ENCODE measurements at places on chromosomes 13 and 19.

DNA sequence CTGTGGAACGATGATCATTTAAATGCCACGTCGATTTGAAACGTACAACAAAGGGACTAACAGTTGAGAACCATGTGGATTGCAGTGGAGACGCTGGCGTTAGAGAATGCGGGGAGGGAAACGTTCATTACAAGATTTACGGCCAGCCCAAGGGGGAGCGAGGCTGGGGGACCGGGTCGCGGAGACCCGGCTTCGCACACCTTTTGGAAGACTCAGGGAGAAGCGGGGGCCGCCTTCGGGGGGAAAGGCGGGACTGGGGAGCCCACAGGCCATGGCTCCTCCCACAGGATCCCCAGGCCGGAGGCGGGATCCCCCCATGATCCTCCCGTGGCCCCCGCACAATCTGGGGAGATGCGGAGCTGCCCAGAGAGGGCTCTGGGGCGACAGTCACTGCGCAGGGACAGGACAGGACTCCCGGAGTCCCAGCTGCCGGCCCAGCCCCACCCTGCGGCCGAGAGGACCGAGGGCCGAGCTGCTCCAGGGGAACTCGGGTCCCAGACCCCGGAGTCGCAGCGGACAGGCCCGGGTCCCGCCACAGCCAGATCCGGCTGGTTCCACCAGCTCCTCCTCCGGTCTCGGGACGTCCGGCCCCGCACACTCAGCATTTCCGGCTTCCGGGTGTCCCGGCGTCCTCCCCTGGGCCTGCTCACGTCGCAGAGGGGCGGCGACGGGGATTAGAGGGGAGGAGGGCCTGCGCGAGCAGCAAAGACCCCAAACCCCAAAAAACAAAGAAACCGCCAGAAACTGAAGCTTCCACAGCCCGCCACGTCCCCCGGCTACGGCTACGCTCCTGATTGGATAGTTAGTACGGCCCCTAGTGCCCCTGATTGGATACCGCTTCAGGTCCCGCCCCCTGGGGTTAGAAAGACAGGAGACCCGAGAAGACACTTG is 21.1 kb upstream of the OR10H1 start:
- DNase-seq = peak; percentile 95

GRCh38 chr13:113573065-113573464 is 11.5 kb upstream of the TFDP1 start:
- DNase-seq = no peak

- no peak for DNase-seq
Observed at GRCh38 chr13:107675847-107676550, 539.3 kb downstream of the LIG4 start.

DNA sequence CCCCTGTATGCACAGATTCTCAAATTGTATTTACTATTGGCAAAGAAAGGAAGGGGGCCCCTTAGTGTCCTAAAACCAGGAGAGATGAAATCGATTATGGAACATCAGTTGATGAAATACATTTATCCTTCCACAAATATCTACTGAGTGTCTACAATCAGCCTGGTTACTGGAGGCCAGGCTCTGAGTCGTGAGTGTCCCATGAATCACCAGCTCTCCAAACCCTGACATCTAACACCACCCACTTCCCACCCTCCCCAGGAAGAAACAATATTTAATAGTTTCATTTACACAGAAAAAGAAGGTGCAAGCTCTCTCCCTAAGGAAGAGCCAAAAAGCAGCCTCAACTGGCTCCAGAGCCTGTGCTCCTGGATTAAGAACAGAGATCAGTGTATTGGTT is 25.2 kb downstream of the KCTD15 start:
- no peak for DNase-seq

DNA sequence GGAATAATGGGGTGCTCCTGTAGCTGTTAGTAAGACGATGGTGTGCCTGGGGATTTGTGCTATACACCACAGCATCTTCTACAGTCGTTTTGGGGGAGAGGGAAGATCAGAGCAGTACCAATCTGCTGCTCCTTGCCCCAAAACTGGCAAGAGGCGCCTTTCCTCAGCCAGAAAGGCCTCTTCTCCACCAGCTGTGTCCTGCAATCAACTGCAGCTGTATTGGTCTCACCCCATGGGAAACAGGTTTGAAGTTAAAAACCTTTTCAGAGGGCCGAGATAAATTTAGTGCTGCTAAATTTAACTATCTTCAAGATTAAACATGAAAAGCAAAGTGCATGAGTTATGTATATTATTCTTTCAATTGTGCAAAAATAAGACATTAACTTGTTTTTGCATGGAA is 1.2 kb upstream of the RNASEH2B start:
- DNase-seq = no peak

DNA sequence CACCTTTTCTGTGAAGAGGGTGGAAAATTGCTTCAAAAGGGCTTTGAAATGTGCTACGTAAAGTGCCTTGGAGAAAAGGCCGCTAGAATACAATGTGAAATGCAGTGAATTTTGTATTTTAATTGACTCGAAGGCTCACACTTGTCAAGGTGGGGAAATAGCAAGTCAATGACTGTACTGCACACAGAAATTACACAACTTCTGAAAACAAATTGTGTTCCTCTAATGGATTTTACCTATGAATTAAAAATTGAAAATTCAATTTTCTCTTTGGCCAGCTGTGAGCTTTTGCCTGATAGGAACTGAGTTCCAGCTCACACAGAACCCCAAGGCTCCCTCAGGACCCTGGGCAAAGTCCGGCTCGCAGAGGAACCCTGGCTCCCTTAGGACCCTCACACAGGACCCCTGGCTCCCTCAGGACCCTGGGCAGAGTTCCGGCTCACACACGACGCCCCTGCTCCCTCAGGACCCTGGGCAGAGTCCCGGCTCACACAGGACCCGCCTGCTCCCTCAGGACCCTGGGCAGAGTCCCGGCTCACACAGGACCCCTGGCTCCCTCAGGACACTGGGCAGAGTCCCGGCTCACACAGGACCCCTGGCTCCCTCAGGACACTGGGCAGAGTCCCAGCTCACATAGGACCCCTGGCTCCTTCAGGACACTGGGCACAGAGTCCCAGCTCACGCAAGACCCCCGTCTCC is 324.9 kb downstream of the UQCRFS1 start:
- DNase-seq = no peak

GRCh38 chr19:38211766-38212165 is 12.3 kb downstream of the DPF1 start:
- no peak for DNase-seq

DNA sequence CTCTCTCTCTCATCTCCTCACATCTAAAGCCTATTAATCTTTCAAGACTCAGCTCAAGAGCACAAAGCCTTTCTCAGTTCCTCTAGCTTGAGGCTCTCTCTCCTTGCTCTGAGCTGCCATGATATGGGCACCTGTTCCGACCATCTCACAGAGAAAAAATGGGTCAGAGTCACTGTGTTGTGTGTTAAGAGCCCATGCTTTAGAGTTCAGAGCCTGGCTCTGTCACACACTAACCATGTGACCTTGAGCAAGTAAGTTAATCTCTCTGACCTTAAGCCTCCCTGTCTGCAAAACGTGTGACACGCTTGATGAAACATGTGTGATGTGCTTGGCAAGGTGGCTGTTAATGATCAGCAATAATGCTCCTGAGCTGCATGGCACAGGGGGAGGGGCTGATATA is 245.2 kb downstream of the DLEU7 start:
- DNase-seq = no peak

GRCh38 chr13:97758317-97758716 is 195.2 kb upstream of the IPO5 start:
- no peak for DNase-seq

GRCh38 chr13:30371649-30372265 is 50.5 kb upstream of the UBE2L5 start:
- peak; percentile 84 for DNase-seq

DNA sequence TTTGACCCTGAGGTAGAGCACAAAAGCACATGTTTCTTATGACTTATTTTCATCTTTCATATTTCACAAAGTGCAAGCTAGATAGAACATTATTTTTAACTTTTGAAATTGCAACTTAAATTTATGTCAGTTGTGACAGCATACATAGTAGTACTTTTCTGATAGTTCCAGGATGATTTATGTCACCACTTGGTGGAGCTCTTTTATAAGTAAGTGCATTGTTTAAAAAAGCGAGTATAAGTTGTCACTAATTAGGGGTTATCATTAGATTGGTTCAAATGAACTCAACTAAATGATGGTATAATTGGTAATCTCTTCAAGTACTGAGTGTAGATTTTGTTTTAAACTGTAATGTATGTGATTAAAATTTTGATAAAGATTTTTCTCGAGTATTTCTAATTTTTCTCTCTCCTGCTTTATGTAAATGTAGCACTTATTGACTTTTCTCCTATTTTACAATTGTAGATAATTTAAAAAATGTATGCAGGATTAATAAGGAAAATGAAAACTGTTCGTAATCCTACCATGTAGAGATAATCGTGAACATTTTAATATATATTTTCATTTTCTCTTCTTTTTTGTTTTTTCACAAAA is 31.1 kb downstream of the RB1 start:
- no peak for DNase-seq

- no peak for DNase-seq
Observed at GRCh38 chr13:58960888-58961287, 1202.8 kb downstream of the DIAPH3 start.

DNA sequence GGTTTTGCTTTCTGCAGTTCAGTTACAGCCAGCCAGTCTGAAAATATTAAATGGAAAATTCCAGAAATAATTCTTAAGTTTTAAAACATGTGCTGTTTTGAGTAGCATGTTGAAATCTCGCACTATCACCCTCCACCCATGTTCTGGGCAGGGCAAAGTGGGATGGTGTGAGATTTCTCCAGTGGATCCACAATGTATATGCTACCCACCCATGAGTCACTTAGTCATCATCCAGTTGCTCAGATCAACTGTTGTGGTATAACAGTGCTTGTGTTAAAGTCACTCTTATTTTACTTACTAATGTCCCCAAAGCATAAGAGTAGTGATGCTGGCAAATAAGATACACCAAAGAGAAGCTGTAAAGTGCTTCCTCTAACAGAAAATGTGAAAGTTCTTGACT is 56.4 kb downstream of the CYSLTR2 start:
- no peak for DNase-seq

GRCh38 chr13:35473802-35474201 is 2.7 kb downstream of the MAB21L1 start:
- DNase-seq = no peak

- no peak for DNase-seq
Observed at GRCh38 chr19:35455616-35456201, 7.7 kb downstream of the FFAR2 start.

DNA sequence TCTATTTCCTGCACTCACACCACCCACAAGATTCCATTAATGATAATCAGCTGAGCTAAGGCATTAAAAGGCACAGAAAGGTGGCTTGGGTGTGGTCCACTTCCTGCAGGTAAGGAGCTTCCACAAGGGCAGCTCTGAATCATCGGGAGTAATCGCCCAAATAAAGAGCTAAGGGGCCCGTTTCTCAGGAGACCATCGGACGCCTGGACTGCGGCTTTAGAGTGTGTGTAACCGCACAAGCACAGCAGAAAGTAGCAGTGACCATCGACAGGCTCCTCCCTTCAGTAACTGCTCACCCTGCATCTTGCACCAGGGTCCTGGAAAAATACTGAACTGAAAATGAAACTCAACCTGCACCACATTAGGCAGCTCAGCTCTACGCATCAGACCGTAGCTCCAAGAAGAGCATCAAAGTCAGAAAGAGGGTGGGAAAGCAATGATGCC is 6.0 kb downstream of the STK24 start:
- peak; percentile 47 for DNase-seq

GRCh38 chr13:95954266-95954665 is 98.9 kb downstream of the UGGT2 start:
- no peak for DNase-seq

DNA sequence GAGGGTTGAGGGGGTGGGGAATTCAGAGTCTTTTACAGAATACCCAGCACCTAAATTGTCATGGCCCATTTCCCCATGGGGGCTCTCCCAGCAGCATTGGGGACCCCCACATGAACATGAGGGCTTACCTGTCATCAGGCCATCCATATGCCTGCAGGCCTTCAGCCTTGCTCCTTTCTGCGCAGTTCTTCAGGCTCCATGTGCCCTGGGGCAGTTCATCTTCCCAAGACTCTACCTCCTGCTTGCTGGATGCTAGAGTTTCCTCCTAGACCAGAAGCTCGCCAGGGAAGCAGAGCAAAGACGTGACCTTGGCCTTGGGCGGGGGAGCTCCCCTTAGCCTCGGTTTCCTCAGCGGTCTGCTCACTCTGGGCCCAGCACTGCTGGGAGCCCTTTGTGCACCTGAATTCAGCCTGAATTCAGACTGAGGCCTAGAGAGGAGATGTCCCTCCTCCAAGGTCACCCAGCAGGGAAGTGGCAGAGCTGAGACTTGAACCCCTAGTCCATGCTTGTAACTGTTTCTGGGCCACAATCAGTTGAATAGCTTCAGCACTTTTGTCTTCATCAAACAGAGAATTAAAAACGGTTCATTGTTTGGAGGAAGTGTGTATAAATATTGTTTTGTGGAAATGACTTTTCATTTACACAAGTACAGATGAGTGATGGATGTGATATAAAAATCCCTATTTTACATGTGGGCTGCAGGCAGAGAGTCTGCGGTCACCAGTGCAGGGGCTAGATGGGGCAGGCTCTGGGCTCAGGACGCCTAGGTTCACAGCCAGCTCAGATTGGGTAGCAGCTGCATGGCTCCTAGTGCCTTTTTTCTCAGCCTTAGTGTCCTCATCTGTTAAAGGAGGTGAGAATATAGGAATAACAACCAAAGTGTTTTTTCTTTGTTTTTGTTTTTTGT is 9.5 kb downstream of the PPP5C start:
- DNase-seq = no peak

GRCh38 chr13:47134939-47135489 is 238.2 kb upstream of the HTR2A start:
- no peak for DNase-seq

- no peak for DNase-seq
Observed at GRCh38 chr19:13765395-13766094, 1.2 kb downstream of the MRI1 start.
